ENCODE measurements at places on chromosomes 6 and 20. TPM values are rescaled to one million over a fixed set of nuclear protein-coding genes. Genes with fewer than 3 reads are reported as not detected.

The CBFA2T2 gene
- polyA plus RNA-seq = 8.7 TPM

The VGLL2 gene
- polyA plus RNA-seq = not detected

The GPR63 gene
- 1.9 TPM for polyA plus RNA-seq

The SRSF12 gene
- 0.16 TPM for polyA plus RNA-seq

Measured in keratinocyte (primary cell).